Activated CD8-positive, alpha-beta memory T cell treated with anti-CD3 and anti-CD28 coated beads for 1 hour (primary cell): ENCODE measurements at places on chromosomes 3 and 15.

DNA sequence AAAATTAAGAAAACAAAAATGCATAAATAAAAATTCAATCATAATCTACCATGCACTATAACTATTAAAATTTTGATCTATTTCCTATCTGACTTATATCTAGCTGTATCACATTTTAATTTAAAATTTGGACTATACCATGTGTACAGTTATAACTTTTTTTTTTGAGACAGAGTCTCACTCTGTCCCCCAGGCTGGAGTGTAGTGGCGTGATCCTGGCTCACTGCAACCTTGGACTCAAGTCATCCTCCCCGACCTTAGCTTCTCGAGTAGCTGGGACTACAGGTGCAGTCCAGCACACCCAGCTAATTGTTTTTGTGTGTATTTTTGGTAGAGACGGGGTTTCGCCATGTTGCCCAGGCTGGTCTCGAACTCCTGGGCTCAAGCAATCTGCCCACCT is 119.9 kb downstream of the ADAM10 start:
- DNase-seq = no peak

GRCh38 chr3:133401374-133402135 is 1.7 kb downstream of the BFSP2 start:
- DNase-seq = no peak

GRCh38 chr3:109316162-109316730 is at the start of gene DPPA2:
Gene DPPA2, minus strand, starts transcription at chr3:109316517. Its CDS starts 1,975 bp downstream, at chr3:109314542.
- no peak for DNase-seq

- no peak for DNase-seq
These were observed 9.5 kb downstream of the ANAPC13 start for GRCh38 chr3:134476306-134476705.

DNA sequence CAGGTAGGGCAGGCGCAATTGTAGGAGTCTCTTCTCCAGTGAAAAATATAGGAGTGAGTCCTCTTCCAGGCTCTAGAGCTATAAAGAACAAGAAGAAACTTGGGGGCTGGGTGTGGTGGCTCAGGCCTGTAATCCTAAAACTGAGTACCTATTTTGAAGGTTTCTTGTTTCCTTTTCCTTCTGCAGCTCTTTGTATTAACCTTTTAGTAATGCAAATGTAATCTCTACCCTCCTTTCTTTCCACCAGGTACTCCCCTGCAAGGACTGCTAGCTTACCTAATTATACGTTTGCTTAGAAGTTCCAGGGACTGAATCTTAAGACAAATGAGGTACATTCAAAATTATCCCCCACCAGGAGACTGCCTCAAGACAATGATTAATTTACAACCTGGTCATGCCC is 75.9 kb downstream of the CD47 start:
- no peak for DNase-seq

DNA sequence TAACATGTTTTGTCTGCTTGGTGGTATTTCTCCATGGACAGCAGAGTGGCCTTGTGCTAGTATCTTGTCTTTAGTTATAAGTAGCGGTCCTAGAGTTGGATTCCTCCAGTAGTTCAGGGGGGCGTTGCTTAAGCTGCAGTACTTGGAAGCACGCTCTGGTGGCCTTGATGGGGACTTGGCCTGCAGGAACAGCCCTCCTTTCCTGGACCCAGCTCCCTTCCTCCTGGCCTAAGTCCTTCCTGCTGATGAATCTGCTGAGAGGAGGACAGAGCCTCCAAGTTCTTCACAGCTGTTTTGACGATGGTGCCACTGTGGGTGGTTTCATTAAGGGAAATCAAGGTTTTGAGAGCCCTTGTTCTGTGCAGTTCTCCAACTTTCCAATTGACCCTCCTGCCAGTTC is 38.6 kb upstream of the SEC22A start:
- no peak for DNase-seq

DNA sequence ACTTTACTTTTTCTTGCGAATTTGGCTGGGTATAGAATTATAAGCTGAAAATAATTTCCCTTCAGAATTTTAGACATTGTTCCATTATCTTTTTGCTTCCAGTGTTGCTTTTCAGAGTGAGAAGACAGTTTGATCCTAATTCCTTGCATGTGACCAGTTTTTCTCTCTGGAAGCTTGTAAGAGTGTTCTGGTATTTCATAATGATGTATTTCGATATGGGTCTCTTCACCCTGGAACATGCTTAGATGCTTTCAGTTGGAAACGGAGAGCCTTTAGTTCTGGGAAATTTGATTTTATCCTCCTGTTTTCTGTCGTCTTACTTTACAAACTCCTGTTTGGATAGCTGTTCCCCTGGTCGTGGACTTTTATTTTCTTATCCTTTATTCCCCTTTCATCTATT is 13.9 kb downstream of the ALPK3 start:
- DNase-seq = no peak

DNA sequence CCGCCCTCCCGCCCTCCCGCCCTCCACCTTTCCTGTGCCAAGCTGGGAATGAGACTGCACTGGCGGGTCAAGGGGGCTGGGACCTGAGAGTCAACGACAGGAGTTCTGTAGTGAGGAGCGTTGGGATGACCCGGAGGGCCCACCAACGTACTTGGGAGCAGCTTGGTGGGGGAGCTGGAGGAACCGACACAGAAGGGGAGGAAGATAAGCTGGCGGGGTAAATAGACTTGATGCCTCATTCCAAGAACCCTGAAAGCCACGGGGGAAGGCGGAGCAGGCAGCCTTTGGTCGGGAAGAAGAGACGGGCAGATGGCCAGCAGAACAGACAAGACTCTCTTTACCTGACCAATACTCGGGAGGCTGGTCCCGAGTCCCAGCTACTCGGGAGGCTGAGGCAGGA is 277 bp downstream of the FMN1 start:
- no peak for DNase-seq

DNA sequence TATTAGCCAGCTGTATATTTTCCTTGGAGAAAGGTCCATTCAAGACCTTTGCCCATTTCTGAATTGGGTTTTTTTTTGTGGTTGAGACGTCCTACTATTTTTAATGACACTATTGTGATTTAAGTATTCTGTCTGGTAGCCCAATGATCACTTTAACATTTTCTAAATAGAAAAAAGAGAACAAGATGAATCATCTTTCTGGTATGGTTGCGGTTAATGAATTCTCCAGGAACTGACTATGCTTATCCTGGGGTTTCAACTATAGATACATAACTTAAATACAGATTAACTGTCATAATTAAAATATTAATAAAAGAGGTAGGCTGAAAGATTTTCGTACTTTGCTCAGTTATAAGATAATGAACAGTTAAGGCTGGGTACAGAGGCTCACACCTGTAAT is 51.9 kb downstream of the PBRM1 start:
- no peak for DNase-seq

DNA sequence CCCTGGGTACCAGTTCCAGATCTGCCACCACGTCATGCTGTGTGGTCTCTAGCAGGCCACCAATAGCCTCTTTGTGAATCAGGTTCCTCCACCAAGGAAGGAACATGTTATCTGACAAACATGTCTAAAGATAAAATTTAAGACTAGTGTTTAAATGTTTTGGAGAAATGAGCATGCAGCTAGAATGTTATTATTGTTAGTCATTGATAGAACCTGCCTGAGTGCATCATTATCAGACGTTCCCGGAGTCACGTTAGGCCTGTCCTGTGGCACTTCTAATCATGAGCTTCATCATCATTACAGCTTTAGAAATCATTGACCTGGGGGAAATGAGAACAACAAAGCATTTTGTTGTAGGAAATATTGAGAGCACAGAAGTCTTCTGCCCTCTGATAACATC is 58.9 kb upstream of the FURIN start:
- no peak for DNase-seq

- DNase-seq = no peak
These were observed 39.3 kb downstream of the NKIRAS1 start for GRCh38 chr3:23877329-23877980.

- no peak for DNase-seq
These were observed 17.0 kb downstream of the TMEM62 start for GRCh38 chr15:43150191-43150929.

DNA sequence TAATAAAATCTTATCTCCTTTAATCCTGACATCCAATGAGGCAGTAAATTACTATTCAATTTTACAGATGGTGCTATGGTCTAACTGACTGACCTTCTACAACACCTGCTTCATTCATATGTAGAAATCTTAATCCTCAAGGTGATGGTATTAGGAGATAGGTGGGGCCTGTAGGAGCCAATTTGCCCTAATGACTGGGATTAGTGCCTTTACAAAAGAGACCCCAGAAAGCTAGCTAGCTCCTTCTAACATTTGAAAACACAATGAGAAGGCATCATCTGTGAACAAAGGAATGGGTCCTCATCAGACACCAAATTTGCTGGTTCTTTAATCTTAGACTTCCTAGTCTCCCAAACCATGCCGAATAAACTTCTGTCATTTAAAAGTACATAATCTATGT is 137.4 kb upstream of the UBP1 start:
- DNase-seq = no peak

- DNase-seq = no peak
These were observed 74.1 kb upstream of the TRIM42 start for GRCh38 chr3:140603766-140604165.

- no peak for DNase-seq
These were observed 672.5 kb downstream of the NSUN3 start for GRCh38 chr3:94735354-94735753.

- no peak for DNase-seq
These were observed 141.7 kb downstream of the TJP1 start for GRCh38 chr15:29680465-29681165.

DNA sequence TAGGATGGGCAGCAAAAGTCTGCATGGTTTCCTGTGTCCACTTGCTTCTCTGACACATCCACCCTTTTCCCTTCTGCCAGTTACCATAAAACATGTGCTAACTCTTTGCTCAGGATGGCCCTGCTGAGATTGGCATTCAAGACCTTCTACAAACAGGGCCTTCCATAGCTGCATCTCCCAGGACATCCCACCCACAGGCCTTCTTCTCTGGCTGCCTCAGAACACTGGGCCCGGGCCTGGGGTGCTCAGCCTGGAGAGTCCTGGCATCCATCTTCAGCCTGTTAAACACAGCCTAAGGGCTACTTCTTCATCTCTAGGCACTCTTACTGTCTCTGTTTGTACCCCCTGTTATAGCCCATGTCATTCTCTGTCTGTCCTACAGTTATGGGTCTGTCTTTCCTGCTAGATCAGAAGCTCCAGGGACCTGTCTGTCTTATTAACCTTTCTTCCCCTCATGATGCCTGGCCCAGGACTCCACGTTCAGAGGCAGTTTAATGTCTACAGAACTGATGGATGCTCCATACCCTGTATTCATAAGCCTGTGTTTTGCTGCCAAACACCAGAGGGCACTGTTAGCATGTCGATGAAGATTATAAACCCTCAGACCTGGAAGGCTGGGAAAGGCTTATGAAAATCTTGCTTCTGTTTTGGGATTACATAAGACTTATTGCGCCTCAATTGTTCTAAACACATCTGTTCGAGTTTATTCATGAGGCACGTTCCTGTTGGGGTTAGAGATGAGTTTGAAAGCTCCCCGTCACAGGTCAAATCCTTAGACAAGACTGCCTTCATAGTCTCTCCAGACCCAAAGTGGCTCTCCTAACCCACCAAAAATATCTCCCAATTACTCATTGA is 16.5 kb downstream of the SEMA3G start:
- no peak for DNase-seq

DNA sequence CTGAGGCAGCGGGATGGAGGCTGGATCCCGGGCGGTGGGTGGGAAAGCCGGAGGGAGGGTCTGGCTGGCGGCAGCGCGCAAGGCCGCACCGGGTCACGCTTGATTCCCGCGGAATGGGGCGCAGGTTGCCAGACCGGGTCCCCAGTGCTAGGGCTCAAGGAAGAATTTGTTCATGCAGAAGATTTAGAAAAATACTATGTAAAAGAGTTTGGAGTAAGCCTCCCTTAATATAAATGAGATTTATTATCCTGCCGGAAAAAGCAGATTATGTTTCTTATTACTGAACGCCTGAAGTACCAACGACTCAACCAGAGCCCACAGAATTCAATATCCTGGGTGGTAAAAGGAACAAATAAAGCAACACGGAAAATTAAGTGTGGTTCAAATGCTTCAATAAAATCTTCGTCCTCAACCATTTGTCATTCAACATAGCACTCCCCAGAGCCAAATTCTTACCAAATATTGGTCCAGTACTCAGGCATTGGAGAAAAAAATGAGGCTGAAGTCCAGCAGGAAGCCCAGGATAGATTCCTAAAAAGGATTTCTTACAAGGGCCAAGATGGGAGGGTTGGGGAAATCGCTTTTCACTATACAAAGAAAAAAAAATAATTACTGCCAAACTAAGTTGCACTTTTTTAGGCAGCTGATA is 1.2 kb upstream of the ZBTB20 start:
- DNase-seq = no peak

GRCh38 chr3:123934250-123934649 is 26.8 kb downstream of the CCDC14 start:
- DNase-seq = no peak

DNA sequence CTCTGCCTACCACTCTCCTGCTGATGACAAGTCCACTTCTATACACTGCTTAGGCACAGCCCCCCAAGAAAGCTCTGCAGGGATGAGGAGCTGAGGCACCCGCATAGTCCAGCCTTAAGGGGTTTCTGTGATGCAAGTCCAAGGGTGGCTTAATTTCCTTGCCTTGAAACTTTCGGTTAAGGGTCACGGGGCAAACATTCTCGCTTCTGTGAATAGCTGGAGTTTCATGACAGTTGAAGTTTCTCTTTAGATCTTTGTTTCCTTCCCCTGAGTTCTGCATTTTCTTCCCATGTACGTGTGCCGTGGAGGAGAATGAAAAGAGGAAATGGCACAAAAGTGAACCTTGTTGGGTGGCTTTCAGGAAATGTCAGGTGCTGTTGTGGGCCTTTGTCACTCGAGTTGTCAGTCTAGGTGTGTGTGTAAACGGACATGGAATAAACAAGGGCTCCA is 7.0 kb downstream of the GPR160 start:
- DNase-seq = no peak

DNA sequence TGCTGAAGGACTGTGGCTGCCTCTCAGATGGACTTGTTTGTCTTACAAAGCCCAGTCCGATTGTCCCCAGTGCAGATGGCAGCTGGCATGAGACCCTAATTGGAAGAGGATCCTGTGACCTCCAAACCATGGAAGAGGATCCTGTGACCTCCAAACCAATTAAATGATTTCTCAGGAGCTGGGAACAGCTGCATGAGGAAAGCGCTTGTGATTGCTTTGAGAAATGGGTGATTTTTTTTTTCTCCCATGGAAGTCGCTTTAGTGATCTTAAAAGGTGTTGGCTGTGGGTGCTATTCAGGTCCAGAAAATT is 68.4 kb upstream of the LARS2 start:
- DNase-seq = no peak

DNA sequence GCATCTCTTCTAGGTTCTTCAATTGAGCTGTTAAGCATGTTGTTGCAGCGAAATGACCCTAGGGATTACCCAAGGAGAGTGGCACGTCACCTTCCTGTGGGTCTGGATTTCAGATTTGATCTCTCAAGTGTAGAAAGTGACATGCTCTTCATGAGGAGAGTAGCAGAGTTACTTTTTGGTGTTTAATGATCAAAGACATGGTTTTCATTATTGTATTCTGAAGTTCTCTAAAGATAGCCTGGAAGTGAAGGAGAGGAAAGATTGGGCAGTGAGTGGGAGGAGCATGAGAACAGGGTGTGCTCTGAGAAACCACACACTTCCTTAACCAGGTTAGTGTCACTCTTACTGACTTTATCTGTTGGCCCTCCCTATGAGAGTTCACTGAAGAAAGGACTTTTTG is 153.6 kb downstream of the AKAP13 start:
- no peak for DNase-seq

- DNase-seq = no peak
These were observed 178.2 kb upstream of the GOLIM4 start for GRCh38 chr3:168273917-168274316.
